ENCODE measurements at places on chromosomes 7 and 10.
A peak's percentile ranks its signal among the peaks of the same experiment; 100 is the strongest.

- DNase-seq: no peak
Observed at GRCh38 chr7:70210200-70210935, 612.1 kb downstream of the AUTS2 start.

GRCh38 chr7:91463330-91463729 lies 199.1 kb downstream of the FZD1 start:
- DNase-seq: no peak

- no peak for DNase-seq
Observed at GRCh38 chr10:132479603-132480221, 57.9 kb upstream of the INPP5A start.

DNA sequence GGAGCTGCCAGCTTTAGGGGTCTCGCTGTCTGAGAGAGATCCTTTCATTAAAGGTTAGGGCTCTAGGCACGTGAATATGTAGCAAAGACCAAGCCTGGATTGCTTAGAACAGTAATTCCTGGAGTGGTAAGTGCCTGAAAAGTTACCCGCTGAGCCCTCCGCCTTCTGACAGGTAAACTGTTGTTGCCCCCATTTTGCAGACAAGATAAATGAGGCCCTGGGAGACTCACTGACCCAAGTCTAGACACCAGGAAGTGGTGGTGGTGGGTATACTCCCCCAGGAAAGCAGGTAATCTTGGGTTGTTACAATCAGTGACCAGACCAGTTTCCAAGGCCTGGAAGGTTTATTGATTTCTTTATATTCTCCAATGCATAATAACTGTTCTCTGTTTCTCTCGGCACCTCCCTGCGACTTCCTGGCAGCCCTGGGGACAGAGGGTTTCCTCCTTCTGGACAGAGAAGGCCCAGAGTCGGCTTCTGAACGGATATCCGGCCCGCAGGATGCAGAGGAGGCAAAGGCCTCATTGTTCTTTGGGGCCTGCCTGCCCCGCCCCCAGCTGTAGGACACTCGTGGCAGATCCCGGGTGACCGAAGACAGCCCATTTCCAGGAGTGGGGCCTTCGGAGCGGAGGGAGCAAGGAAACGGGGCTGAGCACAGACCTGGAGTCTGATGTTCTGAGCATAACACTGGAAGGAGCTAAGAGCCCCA lies 1.3 kb upstream of the GRK5 start:
- DNase-seq: peak; percentile 24

DNA sequence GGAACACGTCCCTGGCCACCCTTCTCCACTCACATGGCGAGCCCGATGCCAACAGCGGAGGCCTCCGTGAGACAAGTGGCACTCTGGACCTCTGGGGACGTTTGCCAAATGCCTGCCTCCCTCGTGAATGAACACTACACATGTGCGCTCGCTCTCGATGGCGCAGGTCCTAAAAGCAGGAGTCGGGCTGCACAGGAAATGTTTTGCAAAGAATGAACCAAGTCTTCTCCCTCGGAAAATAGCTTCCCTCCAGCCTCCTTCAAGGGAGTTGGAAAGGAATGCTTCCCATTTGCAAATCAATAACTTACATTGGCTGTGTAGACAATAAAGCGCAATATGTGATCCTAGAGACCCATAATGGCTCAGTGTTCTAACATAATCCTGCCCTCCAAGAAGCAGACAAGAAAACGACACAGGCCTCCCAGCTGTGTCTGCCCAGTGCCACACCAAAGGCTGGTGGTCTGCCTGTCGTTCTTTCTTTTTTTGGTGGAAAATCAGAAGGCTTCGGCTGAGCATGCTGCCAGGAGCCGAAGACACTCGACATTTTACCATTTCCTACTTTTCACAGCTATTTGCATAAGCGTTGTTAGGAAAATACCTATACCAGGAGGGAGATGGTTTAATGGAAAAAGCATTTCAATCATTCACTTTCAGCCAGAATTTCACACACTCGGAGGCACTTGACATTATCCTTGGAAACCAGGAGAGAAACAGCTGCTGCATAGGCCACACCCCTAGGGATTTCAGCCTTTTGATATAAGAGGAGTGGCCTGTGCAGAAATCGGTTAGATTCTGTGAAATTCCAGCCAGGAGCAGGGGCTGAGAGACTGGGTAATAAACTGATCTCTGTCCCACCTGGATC lies 38.4 kb downstream of the ATXN7L1 start:
- DNase-seq: no peak

GRCh38 chr7:39827571-39827970 lies 122.5 kb upstream of the CDK13 start:
- DNase-seq: no peak

DNA sequence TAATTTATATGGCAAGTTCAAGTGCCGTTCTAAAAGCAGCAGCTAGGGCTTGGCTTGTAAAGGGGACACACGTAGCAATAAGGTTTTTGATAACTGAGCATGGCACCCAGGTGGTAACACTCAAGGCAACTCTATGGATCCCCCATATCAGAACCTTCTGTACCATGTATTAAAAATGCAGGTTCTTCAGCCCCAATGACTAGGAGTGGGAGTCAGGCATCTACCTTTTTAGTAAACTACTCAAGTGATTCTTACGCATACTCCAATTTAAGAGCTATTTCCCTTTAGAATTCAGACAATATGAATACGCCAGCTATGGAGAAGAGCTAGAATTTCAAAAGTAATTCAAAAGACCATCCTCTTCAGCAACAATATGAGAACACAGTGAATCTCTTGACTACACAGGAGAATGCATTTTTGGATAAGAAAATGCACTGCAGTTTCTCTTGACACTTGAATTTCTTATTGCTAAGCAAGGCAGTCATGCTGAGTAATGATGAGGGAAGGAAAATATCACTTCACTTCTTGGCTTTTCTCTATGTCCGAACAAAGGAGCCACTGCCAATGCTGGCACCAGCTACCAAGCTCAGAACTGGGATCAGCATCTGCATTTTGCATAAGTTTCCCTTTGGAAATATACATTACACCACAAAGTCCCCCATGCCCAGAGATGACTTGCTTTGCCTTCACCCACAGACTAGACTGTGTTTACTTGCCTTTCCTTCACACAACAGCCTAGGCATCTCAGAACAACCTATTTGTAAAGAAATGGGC lies 53.5 kb downstream of the ABLIM1 start:
- DNase-seq: no peak

GRCh38 chr7:30396389-30396788 lies 82.2 kb downstream of the NOD1 start:
- peak; percentile 8 for DNase-seq

GRCh38 chr10:116216676-116217075 lies 56.3 kb downstream of the GFRA1 start:
- no peak for DNase-seq

GRCh38 chr10:359762-360161 lies 224.5 kb downstream of the ZMYND11 start:
- DNase-seq: no peak

DNA sequence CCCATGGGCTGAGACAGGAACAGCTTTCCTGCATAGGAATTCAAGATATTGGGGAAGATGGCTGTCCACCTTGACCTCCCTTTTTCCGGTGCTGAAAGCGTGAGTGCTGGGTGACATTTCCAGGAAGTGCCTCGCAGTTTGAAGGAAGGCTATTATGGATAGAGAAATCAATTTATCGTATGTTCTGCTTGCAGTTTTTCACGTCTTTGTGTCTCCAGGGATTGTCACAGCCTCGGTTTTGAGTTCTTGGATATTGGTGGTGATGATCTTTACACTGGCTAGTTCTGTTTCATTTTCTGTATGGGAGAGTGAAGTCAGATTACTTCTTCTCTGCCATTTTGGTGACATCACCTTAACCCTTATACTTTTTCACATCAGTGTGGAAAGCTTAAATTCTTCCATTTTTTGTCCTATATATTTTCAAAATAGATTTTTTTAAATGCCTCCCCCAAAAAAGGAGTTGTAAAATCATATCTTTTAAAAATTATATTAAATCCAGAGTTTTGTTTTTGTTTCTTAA lies 102.5 kb upstream of the APBB1IP start:
- no peak for DNase-seq

GRCh38 chr7:134936893-134937510 lies 49.3 kb upstream of the AGBL3 start:
- peak; percentile 42 for DNase-seq

DNA sequence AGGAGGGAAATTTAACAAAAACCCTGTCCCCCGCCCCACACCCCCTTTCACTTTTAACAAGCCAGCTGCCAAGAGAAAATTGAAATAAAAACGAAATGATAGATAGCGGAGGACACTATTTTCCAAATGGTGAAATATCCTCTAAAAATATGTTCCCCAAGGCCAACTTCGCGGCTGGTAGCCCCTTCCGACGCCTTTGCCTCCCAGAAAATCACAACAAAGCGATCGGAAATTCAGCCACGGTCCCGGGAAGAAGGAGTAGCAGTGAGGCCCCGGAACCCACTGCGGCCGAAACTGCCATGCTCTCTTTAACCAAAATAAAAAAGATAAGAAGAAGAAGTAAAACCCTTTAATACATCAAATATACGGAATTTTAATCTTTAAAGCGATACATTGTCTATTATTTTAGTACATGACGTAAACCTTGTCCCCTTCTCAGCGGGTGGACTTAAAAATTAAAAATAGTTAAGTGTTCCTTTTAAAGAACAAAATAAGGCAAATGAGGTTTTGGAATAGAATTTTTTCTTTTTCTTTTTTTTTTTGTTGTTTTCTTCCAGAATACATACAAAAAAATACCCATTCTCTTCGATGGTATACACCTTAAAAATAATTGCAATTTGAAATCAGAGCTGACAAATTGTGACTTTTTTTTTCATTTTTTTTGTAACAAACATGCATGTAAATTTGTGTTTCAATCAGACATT lies 3.9 kb downstream of the ZNF503 start:
- peak; percentile 51 for DNase-seq

- DNase-seq: no peak
Observed at GRCh38 chr10:106457522-106457921, 707.0 kb downstream of the SORCS1 start.

DNA sequence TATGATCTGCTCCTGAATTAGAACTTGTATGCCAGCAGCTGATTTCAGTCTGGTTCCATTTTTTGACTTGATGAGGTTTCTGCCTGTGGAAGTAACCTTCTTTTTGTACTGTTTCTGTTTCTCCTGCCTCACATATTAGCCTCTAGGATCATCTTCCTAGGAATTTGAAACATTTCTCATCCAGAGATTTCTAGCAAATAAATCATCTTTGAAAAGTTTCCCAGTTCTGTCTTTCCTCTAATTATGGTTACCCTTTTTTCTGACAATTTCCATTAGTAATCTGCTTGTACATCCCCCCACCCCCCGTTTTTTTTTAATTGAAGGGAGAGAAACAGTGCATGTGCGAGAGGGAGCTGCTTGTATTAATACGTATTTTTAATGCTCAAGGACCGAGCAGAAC lies 92.2 kb downstream of the NRF1 start:
- peak; percentile 42 for DNase-seq

GRCh38 chr7:141359262-141359661 lies 191.9 kb upstream of the AGK start:
- no peak for DNase-seq

- no peak for DNase-seq
Observed at GRCh38 chr7:23434147-23434917, 36.0 kb downstream of the IGF2BP3 start.

DNA sequence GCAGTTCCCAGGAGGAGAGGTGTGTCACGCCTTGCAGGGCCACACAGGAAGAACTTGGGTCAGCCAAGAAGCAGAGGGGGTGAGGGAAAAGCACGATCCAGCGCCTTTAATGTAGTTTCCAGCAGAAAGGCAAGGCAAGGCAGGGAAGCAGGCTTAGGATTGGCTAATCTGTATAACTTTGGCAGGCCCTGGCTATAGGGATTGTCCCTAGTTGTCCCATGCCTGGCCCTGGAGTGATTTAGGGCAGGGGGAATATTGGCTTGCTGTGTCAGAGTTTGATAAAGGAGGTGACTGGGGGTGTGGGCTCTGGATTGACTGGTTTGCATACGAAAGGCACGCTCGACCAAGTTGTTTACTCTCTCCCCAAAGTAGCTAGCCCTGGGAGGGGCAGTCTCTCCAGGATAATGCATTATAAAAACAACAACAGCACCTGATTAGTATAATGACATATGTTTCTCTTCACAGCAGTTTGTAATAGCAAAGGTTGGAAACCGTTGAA lies 44.5 kb downstream of the RBM28 start:
- no peak for DNase-seq

GRCh38 chr10:23040002-23040401 lies 55.4 kb upstream of the MSRB2 start:
- DNase-seq: no peak

- DNase-seq: no peak
Observed at GRCh38 chr7:158473221-158473620, 114.4 kb downstream of the PTPRN2 start.

DNA sequence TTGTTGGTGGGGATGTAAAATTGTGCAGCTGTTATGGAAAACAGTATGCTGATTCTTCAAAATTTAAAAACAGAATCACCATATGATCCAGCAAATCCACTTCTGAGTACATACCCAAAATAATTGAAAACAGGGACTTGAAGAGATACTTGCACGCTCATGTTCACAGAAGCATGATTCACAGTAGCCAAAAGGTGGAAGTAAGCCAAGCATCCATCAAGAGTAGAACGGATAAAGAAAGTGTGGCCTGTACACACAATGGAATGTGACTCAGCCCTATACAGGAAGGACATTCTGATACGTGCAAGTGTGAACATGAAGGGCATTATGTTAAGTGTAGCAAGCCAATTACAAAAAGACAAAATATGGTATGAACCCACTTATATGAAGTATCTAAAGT lies 696.7 kb upstream of the CELF2 start:
- DNase-seq: peak; percentile 95

DNA sequence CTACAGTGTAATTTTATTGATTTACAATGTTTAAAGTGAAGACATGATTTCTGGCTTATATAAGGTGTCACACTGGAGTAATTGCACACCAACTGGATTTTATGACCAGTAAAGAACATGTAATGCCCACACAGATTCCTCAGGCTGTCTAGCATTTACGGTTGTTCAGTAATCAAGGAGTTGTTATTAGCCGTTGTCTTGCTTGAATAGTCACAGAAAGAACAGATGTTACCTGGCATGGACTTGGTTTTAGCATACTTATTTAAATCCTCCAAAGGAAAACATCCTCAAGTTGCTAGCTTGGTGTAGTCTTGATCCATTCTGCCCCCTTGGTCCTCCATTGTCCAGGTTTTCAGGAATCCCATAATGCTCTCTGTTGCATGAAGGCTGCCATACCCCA lies 65.8 kb downstream of the POU6F2 start:
- DNase-seq: no peak

DNA sequence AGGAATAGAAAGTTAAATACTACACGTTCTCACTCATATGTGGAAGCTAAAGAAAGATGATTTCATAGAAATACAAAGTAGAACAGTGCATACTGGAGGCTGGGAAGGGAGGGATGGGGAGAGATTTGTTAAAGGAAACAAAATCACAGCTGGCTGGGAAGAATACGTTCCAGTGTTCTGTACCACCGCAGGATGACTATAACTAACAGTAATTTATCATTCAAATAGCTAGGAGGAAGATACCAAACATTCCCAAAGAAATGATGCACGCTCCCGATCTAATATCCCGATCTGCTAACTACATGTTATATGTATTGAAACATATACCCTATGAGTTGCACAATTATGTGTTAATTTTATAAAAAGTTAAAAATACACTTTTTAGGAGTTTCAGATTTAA lies 162.3 kb downstream of the ZMYND11 start:
- peak; percentile 77 for DNase-seq

- peak; percentile 26 for DNase-seq
Observed at GRCh38 chr7:116348346-116348745, 138.0 kb downstream of the TES start.

Data from fibroblast of skin of right biceps (primary cell).